LoVo (cell line): ENCODE measurements at places on chromosomes 1 and 21.

- no peak for DNase-seq
Observed at GRCh38 chr21:26595971-26596370, 22.9 kb upstream of the CYYR1 start.

GRCh38 chr1:198529414-198529813 is 11.1 kb downstream of the ATP6V1G3 start:
- DNase-seq: no peak

DNA sequence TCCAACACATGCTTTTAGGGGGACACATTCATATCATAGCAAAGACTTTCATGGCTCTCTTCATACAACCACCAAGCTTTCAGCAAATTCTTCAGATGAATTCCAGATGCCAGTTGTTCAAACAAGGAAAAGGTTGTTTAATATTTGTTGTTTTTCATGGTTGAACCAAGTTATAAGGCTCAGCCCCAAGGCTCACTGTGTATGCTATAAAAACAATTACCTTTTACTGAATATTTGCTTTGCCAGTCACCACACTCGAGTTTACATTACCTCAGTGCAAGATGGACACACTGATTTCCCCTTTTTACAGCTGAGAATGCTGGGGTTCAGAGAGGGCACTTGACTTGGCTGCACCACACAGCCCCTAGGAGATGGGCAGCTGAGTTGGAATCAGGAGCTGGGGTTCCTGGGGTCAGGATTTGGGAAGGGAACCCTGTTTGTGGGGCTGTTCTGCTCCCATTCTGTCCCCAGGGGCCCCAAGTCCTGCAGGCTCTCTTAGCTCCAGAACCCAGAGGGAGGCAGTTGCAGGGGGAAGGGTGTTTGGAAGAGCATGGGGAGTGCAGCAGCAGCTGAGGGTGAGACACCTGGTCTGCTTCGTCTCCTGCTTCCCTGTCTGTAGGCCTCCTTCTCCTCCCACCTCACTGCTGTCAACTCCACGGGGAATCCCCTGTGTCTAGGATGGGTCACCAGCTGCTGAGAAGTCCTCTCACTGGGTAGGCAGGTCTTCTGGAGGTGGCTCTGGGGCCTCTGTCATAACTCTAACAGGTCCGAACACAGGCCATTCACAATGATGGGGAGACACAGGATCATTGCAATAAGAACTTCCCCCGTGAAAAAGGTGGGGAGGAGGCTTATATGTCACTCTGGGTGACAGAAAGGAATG is 12.8 kb upstream of the TMPRSS2 start:
- no peak for DNase-seq

DNA sequence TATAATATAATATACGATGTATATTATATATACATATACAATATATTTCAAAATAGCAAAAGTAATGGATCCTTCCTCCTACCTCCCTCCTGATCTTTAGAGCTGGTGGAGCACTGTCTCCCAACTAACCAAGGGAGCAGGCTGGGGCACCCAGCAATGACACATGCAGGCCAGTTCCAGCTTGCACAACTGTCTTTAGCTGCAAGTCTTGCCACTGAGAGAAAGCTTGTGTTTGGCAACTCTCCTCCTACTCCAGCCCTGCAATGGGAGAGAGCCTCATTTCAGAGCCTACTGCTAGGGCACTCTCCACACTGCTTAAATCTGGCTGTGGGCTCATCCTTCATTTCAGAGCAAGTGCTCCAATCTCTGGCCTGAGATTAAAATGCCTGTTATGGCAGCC is 469.8 kb upstream of the OLFM3 start:
- DNase-seq: no peak
